ENCODE measurements at places on chromosomes 12 and 14.

DNA sequence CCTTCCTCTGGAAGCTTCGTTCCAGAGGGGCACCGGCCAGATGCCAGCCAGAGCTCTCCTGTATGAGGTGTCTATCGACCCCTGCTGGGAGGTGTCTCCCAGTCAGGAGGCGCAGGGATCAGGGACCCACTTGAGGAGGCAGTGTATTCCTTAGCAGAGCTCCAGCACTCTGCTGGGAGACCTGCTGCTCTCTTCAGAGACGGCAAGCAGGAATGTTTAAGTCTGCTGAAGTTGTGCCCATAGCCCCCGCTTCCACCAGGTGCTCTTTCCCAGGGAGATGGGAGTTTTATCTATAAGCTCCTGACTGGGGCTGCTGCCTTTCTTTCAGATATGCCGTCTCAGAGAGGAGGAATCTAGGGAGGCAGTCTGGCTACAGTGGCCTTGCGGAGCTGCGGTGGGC is 22.2 kb upstream of the NAV3 start:
- no peak for DNase-seq

DNA sequence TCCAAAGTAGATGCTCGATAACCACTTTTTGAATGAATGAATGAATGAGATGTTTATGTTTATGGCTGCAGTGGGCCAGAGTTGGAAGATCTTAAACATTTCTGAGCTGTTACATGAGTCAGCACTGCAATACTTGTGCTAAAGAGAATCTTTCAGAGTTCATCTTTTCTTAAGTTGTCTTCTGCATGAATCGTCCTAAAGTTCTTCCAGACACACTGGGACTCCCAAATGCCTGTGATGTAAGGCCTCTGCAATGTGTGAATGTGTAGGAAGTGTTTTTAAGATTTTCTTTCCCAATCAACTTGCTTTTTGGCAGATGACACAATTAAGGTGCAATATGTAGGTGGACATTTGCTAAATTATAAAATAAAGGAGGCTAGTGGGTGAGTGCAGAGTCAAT is 50.3 kb upstream of the TRIM9 start:
- DNase-seq, result no peak

DNA sequence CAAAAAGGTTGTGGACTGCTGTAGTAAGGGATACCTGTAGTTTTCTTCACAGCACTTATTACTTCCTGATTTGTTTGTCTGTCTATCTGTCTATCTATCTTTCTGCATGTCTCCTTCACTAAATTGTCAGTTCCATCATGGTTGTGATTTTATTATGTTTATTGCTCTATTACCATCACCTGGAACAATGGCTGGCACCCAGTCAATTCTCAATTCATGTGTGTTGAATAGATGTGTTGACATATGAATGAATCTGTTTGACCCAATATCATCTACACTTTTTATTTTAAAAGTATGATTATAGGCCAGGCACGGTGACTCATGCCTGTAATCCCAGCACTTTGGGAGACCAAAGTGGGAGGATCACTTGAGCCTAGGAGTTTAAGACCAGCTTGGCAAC is 224.4 kb downstream of the NUBPL start:
- DNase-seq, result no peak

GRCh38 chr12:19912991-19913390 is 455.3 kb upstream of the PDE3A start:
- DNase-seq, result no peak

DNA sequence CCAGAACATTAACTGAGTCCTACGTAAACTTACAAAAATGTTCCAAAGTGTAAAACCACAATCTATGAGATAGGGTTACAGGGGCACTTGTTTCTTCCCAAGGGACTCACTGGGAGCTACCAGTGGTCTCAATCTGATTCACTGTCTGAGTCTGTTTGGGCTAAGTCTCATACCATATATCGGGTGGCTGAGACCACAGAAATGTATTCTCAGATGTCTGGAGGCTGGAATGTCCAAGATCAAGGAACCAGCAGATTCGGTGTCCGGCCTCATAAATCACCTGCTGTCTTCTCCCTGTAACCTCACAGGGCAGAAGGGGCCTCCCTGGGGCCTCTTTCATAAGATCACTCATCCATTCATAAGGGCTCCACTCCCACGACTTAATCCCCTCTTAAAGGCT is 616.3 kb upstream of the TMEM132C start:
- DNase-seq, result no peak

DNA sequence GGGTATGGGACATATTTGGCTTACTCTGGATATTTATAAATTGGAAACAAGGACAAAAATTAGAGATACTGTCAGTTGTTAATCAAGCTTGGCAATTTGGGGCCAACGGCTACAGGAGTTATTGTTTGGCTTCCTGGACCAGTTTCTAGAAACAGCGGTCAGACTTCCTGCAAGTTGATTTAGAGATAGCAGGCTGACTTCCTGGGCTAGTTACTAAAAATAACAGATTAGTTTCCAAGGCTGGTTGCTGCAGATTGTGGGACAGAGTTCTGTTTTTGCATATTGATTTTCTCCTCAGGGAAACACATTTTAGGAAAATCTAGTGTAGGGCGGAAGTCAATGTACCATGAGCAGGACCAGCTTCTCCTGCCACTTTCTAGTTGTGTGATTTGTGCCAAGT is 144.0 kb upstream of the TMPO start:
- DNase-seq, result peak; percentile 57

GRCh38 chr14:93100570-93100969 is 15.2 kb downstream of the ITPK1 start:
- DNase-seq, result no peak

DNA sequence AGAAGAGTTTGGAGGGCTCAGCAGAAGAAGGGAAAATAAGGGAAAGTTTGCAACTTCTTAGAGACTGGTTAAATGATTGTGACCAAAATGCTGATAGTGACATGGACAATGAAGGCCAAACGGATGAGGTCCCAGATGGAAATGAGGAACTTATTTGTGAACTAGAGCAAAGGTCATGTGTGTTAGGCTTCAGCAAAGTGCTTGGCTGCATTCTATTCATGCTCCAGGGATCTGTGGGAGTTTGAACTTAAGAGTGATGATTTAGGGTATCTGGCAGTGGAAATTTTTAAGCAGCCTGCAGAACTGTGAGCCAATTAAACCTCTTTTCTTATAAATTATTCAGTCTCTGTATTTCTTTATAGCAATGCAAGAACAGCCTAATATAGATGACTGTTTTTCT is 88.9 kb upstream of the ARHGAP5 start:
- DNase-seq, result no peak

DNA sequence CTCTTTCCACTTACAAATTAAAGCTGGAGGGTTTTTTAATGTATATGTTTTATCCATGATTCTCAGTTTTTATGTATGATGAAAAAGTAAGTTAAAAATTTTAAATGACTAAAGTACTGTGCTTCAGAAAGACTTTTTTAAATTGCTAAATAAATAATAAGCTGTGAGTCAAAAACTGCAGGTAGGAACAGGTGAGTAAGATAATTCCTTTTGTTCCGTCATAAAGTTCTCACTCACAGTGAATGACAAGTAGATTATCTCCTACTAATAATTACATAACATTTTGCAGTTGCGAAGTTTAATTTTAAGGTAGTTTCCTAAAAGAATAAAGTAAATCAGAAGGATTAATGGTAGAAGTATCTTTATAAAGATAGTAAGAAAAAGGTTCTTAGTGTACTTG is 78.0 kb downstream of the PRKCH start:
- DNase-seq, result no peak

- peak; percentile 6 for DNase-seq
These were observed 24.9 kb downstream of the CRACR2A start for GRCh38 chr12:3727877-3728632.

DNA sequence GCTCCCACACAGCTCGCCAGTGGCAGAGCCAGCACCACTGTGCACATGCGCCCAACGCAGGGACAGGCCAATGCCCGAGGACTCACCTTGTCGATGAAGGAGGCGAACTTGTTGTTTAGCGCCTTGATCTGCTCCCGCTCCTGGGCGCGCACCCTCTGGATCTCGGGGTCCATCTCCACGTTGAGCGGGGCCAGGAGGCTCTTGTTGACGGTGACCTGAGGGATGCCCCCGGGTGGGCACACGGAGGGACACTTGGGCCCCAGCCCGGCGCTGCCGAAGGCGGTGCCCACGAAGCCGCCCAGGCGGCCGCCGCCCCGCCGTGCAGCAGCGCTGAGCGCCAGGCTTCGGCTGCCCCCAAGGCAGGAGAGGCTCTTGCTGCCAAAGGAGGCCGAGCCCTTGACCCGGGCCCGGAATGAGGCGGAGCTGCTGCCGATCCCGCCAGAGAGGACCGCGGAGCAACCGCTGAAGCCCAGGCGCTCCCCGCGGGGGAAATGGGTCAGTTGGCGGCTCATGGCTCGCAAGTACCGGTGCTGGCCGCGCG is at the start of gene KRT72:
Gene KRT72, minus strand, starts transcription at position 523 of the 541 bp plus-strand sequence. Its CDS starts 11 bp downstream, at position 512.
- DNase-seq, result no peak

DNA sequence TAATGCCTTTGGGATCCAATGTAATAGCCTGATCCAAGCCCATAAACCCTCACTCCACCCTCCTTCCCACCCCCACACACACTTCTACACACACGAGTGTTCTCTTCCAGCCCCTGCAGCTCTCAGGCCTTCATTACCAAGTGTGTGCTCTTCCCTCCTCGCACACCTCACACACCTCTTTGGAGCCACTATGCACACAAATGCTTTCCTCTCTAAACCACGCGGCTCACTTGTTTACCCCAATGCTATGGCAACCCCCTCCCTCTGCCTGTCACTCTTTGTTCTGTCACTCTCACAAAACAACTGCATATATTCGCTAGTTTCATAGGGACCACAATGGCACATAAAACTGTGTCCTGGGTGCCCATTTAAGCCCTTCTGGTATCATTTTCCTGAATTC is 35.1 kb downstream of the PPP2R5E start:
- peak; percentile 34 for DNase-seq

GRCh38 chr12:80810874-80811273 is 94.2 kb downstream of the MYF5 start:
- no peak for DNase-seq

DNA sequence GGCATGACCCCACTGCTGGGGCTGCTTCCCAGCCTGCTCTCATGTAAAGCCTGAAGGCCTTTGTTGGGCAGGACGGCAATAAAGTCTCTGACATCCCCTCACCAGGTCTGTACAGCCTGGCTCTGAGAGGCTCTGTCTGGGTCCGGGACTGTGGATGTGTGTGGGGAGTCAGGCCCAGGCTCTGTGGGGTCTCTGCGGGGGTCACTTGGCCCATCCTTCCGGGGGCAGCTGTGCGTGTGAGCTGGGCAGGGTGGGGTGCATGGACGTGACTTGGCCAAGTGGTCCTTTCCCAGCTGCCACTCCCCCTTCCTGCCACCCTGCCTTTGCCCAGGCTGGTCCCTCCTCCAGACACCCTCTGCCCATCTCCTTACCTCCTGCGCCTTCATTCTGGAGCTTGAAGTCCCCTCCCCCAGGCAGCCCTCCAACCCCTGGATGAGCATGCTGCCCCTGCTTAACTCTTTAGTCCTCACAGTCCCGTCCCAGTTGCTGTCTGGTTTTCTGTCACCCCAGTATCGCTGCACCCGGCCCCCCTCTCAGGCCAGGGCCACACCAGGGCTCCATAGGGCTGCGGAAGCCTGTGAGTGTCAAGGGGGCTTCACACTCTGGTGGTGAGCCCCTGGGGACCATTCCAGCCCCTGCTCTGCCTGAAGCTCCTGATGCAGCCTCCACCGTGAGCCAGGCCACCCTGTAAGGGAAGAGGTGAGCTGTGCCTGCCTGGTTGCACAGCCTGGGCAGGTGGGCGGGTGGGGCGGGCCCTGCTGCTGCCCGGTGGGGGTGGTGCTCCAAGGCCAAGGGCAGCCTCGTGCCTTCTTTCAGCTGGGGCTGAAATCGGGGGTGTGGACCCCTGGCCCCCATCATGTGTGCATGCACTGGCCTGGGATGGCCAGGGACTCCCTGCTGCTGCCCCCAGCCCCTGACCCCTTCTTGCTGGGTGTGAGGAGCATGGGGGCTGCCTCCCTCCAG is 25.5 kb upstream of the KIF26A start:
- no peak for DNase-seq

- no peak for DNase-seq
These were observed 186.6 kb upstream of the PLEKHG7 start for GRCh38 chr12:92516277-92516600.

DNA sequence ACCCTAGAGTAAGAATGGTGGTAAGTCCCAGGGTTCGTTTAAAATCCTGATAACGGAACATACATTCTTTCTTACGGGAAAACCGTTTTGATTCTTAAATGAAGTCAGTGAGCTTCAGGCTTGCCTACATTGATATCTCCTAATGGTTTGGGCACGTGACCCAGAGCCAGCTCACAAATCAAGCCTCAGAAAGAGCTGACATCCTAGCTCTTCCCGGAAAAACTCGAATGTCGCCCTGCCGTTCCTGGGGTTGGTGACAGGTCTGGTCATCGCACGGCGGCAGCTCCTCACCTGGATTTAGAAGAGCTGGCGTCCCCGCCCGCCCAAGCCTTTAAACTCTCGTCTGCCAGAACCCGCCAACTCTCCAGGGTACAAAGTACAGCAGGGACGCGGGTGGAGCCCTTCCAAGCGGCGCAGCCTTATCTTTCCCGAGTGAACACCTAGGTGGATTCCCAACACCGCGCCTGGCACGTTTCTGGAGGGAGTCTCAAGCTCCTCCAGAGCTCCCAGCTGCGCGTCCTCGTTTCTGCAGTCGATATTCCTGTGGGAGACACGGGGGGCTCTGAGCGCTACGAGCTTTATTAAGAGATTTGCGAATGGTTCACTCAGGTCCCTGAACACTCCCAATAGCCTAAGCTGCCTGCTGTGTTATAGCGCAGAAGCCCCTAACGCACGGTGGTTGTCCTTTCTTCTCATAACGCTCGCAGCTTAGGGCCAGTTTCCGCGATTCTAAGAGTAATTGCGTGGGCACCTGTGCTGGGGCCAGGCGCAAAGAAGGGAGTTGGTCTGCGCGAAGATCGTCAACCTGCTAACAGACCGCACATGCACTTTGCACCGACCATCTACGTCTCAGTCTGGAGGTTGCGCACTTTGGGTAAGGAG is at the start of gene SSTR1:
Gene SSTR1, plus strand, starts transcription at position 169 of the 882 bp plus-strand sequence. CDS start 1,486 bp downstream, outside the sequence.
- no peak for DNase-seq

- DNase-seq, result peak; percentile 94
These were observed 22.1 kb upstream of the NINJ2 start for GRCh38 chr12:685388-685787.

DNA sequence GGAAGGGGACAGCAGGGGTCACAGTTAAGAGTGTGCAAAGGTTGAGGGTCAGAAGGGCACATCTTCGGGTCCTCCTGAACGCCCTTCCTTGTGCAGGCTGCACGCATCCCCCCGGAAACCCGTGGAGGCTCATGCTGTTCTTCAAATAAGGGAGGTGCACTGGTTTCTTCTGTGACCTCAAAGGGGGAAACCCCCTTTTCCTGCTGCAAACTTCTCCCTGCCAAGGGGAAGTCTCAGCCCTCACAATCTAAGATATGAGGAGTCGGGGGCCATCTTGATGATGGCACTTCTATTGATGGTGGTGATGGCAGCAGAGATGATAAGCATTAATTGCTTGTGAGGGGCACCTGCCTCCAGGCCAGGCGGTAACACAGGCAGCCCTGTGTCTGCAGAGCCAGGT is 40.0 kb downstream of the ISCA2 start:
- no peak for DNase-seq

- no peak for DNase-seq
These were observed 8.3 kb downstream of the ALG10 start for GRCh38 chr12:34030591-34030990.

All from KBM-7 (cell line).